Right renal pelvis (tissue), 4 donors: ENCODE measurements at places on chromosomes 13 and 19.

DNA sequence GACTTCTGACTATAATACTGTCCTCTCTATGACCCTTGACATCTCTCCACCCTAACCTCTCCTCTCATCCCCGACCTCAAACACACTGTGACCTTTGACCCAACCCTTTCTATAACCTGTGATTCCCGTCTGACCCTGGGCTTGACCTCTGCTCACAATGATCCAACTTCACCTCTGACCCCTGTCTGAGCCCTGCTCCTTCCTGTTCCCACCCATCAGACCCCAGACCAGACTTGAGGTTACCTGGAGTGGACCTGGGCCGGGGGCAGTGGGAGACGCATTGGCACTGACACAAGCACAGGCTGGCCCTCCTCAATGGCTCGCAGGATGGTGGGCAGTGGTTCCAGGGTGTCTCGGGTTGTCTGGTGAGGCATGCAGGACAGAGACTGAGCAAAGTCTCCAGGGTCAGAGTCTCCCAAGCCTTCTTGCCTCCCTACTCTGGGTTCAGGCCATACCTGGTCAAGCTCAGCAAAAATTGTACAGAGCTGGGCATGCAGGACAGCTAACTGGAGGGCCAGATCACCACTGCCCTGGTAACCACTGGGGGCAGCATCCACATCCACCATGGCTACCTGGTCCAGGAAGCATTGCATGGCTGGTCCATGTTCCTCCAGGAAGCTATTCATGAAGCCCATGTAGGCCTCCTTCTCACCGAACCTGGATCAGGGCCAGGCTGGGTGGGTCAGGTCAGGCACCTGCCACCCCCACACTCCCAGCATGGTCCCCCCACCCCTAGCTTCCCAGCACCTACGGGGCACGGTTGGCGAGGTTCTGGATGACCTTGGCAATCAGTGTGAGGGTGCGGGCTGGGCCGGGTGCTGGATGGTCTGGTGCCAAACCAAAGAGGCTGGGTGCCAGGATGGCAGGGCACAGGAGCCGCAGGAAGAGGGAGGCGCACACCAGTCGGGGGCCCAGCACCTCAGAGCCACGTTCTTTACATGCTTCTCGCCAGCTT is 4.4 kb upstream of the WIZ start:
- DNase-seq, result no peak

DNA sequence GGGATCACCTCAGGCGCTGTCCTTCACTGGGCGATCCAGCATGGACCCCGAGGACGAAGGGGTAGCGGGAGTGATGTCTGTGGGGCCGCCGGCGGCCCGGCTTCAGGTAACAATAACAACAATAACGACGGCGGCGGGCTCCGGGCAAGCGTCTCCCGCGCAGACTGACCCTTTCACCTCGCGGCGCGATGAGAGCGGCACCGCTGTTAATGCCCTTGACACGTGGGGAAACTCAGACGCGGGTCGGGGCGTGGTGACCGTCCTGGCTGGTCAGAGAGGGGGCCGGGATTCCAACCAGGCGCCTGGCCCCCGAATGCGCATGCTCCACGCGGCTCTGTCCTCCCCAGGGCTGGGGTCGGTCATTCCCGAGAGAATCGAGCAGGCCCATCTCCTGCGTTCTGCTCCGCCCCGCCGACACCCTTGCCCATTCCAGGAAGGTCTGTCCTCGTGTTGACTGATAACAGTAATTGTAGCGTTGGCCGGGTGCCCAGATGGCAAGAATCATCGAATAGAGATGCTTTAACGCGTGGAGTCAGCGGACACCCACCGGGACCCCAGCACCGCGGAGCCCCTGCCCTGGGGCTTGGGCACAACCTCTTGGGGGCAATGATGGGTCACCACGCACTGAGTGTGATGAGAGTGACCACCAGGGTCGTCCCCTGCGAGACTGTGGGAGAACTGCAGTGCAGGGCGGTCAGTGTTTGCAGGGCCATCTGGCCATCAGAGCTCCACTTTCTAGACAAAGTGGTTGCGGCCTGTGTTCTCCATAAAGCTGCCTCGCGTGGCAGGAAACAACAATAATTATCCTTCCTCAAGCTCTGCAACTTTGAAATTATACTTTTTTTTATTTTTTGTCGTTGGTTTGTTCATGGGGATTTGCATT is 528 bp downstream of the ZNF8 start:
- DNase-seq, result peak; percentile 40

- DNase-seq, result no peak
These were observed 1380.5 kb upstream of the ATXN8OS start for GRCh38 chr13:68727165-68727564.

DNA sequence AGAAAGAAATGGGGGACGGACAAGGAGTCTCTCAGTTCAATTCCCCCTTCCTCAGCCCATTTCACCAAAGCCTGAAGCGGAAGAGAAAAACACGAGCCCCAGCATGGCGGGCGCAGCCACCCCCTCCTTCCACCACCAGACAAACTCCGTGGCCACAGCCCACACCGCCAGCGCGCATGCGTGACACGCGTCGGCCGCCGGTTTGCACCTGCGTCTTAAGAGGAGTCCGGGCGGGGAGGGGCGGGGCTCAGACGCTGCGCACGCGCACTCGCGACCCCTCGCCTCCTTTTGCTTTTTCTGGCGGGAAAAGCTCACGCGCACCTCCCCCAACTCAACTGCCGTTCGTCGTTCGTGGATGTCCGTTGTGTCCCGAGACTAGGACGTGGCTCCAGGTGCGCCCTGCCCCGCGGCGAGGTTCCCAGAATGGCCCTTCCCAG is at the start of gene KASH5:
Gene KASH5, plus strand, starts transcription at position 314 of the 437 bp plus-strand sequence. CDS start 2,635 bp downstream, outside the sequence.
- DNase-seq, result peak; percentile 40

DNA sequence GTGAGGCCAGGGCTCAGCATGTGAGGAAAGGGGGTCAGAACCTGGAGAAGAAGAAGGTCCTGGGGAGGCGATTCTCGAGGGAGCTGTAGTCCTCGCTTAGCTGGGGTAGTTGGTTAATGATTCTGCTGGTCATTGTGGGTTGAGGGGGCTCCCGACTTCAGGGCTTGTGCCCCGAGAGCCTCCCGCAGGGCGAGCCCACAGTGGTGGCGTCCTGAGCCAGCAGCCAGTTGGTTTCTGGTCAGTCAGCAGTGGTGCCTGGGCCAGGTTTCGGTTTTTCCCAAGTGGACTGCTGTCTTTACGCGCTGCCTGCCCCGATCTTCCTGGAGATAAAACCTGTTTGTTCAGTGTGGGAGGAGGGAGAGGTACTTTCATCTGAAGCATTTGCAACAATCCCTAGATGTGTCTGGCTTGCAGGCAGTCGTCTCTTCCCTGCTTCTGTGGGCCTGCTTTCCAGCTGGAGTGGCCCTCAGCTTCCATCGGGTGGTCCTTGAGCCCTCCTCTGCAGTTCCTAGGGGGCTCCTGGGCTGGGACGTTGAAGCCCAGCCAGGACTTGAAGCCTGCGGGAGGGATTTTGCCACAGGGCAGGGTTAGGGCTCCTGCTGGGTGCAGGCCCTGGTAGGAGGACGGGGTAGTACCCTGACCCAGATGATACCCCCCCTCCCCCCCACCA is 3.2 kb downstream of the PTBP1 start:
- DNase-seq, result no peak

DNA sequence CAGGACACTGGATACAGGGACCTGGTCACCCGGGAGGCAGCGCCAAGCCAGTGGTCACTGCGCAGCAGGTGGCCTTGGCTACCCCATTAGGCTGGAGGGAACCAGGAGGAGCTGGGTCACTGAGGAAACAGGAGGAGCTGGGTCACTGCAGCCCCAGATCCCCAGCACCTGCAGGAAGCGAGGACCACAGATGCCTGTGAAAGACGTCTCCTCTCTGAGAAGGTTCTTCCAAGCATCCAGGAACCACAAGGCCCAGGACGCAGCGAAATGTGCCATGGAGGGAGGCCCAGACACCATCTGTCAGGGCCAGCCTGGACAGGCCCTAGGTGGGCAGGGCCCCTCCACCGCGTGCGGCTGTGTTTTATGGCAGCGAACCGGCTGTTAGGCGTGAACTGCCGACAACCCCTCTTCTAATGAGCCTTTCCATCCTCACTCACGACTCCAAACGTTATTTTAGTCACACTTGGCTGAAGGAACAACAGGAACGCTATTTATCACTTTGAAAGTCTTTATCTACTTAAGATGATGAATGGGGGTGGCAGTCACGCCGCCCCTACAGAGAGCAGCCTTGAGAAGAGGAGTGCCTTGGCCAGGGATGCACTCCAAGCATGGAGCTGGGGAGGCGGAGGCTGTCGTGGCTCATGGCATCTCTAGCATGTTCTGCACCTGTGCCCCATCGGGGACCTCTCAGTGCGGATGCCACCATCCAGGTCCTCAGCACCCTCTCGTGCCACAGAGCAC is 53.3 kb downstream of the CEBPG start:
- DNase-seq, result peak; percentile 36

GRCh38 chr19:39262496-39262895 is 5.7 kb upstream of the IFNL2 start:
- DNase-seq, result no peak

GRCh38 chr19:5321851-5322681 is 18.5 kb downstream of the PTPRS start:
- DNase-seq, result no peak

GRCh38 chr13:111975539-111976473 is 91.1 kb upstream of the SOX1 start:
- DNase-seq, result no peak

GRCh38 chr19:30318936-30319335 is 53.2 kb upstream of the ZNF536 start:
- no peak for DNase-seq

DNA sequence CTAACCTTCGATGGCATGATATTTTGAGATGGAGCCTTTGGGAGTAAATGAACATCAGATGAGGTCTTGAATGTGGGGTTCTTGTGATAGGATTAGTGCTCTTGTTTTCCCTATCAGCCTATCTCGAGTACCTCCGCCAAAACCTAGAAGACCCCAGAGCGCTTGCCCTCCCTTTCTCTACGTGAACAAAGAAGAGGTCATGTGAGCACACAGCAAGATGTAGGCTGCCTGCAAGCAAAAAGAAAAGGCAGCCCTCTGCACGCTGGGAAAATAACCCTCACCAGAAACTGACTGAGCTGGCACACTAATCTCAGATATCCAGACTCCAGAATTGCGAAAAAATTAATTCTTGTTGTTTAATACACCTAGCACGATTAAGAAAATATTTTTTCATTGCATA is 799.8 kb upstream of the SLC10A2 start:
- DNase-seq, result no peak

DNA sequence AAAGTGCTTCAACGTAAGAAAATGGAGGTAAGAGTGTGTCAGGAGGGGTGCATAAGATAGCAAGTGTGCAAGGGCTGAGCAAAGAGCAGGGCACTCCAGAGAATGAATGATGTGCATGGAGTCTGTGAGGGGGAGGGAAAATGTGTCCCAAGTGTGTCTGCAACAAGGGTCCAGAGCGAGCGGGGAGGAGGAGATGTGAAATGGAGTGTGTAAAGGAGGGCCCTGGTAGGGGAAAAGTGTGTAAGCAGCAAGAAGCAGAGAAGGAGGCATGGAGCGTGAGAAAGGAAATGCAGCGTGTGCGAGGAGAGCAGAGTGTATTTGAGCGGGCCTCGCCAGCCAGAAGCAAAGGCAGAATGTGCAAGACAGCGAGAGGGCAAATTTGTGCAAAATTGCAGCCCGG is 11.8 kb downstream of the C19orf81 start:
- no peak for DNase-seq

DNA sequence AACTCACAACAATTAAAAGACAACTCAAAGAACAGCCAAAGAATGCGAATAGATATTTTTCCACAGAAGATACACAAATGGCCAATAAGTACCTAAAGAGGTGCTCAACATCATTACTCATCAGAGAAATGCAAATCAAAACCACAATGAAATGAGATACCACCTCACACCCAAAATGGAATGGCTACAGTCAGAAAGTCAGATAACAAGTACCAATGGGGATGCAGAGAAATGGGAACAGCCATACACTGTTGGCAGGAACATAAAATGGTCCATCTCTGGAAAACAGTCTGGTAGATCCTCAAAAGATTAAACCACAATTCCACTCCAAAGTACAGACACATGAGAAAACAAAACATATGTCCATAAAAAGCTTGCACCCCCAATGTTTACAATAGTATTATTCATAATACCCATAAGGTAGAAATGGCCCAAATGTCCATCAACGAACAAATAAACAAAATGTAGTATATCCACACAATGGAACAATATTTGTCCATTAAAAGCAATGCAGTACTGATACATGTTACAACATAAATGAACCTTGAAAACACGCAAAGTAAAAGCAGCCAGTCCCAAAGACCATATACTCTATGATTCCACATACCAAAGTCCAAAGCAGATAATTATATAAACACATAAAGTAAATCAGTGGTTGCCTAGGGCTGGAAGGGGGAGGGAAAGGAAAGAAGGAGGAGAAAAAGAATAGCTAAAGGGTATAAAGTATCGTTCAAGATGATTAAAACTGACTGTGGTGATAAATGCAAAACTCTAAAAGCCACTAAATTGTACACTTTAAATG is 19.6 kb downstream of the USP12 start:
- DNase-seq, result no peak

GRCh38 chr19:2768365-2769132 is 14.5 kb downstream of the SGTA start:
- no peak for DNase-seq

GRCh38 chr19:46493236-46494145 is 2.2 kb downstream of the PNMA8B start:
- no peak for DNase-seq

DNA sequence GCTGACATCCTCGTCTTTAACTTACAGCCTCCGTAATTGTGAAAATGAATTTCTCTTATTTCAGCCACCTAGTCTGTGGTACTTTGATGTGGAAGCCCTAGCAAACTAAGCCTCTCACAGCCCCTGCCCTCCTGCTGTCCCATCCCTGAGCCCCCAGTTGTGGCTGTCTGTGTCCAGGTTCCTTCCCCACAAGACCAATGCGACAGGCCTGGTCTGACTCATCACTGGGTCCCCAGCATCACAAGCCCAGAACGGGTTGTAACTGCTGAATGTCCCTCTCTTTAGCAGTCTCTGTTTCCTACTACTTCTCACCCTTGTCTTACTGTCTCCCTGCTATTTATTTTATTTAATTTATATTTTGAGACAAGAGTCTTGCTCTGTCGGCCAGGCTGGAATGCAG is 5.7 kb downstream of the POU2F2 start:
- no peak for DNase-seq
